ENCODE measurements at places on chromosomes 5 and 9.
A peak's percentile ranks its signal among the peaks of the same experiment; 100 is the strongest.

DNA sequence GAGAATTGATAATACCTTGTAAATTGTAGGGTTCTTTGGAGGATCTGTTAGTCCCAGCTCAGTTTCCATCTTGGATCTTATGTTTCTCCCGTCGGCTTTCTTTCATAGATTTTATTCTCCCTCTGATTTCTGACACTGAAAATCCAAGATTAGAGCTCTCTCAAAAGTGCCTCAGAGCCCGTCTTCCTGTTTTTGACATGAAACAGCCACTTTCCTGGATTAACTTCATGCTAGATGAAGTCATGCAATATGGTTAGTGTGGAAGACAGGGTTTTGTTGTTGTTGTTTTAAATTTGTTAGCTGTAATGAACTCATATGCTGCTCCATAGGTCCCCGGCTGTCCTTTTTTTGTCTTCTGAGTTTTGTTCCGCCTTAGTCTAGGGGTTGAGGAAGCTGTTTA is 51.6 kb upstream of the ZFR start:
- DNase-seq = no peak

DNA sequence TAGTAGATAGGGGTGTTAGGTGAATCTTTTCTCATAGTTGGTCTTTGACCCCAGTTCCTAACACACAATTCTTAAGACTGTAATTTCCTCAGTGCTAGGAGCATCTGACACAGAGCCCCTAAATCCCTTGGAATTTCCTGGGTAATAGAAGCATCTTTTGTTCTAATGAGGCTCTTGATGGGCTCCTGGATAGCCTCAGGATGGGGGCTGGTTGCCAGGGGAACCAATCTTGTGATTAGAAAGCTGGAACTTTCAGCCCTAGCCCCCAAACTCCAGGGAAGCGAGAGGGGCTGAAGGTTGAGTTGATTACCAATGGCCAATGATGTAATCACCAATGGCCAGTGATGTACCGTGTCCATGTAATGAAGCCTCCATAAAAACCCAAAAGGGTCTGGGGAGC is 44.5 kb downstream of the CCDC125 start:
- DNase-seq = no peak

DNA sequence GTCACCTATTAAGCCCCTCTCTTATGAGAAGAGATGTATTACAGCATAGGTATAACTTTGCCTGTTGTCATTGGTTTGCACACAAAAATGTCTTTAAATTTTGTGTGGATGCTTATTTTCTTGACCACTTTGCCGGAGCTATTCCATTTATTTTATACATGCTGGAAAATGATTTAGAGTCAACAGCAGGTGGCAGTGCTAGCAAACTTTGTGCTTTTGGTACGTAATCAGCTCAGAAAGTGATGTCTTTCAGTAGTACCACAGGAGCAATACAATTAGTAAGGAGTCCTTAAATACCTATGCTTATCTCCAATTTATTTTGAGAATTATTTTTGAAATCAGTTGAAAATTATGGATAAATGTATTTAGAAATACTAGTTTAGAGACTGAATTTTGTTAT is 19.8 kb upstream of the NUDT12 start:
- DNase-seq = peak; percentile 31

GRCh38 chr5:45110399-45110798 is 301.7 kb downstream of the MRPS30 start:
- no peak for DNase-seq

- no peak for DNase-seq
Observed at GRCh38 chr9:71929223-71929622, 17.8 kb downstream of the C9orf85 start.

GRCh38 chr9:132283165-132283564 is 71.6 kb downstream of the SETX start:
- DNase-seq = no peak

GRCh38 chr5:142542906-142543305 is 143.0 kb downstream of the FGF1 start:
- DNase-seq = no peak

- DNase-seq = no peak
Observed at GRCh38 chr5:168525856-168526255, 3.2 kb upstream of the FBLL1 start.

All from glutamatergic neuron (in vitro differentiated cells).